ENCODE measurements at places on chromosomes 7 and 10.

DNA sequence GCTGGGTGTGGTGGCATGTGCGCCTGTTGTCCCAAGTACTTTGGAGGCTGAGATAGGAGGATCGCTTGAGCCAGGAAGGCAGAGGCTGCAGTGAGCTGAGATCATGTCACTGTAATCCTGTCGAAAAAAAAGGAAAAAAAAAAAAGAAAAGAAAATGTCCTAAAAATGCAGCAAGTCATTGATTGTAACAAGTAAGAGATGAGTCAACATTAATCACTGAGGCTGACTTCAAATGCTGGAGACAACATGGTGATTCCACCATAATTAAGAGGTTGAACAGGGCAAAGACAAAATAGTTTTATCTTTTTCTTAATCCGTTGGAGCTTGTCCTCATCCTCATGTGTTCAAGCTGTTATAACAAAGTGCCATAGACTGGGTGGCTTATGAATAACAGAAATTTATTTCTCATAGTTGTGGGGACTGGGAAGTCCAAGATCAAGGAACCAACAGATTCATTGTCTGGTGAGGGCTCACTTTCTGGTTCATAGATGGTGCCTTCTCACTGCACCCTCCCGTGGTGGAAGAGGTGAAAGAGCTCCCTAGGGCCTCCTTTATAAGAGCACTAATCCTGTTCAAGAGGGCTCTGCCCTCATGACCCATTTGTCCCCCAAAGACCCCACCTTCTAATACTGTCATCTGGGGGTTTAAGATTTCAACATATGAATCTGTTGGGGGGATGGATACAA lies 60.3 kb downstream of the TBXAS1 start:
- DNase-seq: no peak

DNA sequence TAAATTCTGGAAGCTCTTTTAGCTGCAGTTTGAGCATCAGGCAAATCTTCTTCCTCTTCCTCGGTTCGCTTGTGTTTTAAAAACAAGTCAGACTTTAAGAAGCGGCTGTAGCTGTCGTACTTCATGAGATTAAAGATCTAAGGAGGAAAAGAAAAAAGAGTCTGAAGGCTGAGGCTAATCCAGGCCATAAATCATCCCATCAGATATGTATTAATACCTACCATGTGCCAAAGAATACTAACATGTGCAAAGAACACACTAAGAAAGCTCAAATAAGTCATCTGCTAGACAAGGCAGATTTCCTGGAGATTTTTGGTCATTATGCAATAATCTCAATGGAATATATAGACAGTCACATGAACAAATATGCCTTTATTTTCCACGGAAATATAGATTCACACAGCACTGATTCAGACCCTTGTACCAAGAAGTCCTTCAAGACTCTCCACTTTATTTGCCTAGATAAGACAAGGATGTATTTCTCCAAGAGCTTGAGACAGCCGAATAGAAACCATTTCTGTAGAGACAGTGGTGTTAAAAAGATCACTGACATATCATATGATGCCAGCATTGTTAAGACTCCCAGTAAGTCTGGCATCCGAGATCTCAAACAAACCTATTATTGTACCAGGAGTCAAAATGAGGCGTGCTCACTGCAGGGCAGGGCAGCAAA lies 42.3 kb downstream of the RGS10 start:
- DNase-seq: no peak

DNA sequence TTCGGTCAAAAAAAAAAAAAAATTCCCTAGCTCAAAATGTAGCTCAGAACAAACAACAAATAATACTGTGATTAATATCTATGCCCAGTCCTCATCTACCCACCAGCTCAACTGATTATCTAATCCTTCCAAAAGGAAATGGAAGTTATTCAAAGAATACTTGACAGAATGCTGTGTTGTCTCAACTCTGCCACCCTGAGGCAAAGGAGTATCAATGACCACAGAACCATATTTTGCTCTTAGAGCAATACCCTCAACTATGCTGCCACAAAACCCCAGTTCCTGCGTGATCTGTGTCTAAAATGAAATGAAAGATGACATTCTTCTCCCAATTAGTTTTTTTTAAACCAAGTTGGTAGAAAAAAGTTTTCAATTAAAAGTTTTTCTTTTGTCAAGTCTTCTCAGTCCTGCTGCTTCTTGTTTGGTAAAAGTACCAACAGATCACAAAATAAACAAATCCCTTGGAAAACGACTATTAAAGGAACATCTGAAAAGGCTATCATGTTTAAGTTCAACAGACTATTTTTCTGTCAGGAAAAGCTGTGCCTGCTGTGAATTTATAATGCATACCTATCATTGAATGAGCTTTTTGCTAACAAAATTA lies 21.6 kb downstream of the RBM28 start:
- no peak for DNase-seq

- DNase-seq: no peak
Measured at GRCh38 chr7:137848095-137848494, 1.3 kb upstream of the DGKI start.

DNA sequence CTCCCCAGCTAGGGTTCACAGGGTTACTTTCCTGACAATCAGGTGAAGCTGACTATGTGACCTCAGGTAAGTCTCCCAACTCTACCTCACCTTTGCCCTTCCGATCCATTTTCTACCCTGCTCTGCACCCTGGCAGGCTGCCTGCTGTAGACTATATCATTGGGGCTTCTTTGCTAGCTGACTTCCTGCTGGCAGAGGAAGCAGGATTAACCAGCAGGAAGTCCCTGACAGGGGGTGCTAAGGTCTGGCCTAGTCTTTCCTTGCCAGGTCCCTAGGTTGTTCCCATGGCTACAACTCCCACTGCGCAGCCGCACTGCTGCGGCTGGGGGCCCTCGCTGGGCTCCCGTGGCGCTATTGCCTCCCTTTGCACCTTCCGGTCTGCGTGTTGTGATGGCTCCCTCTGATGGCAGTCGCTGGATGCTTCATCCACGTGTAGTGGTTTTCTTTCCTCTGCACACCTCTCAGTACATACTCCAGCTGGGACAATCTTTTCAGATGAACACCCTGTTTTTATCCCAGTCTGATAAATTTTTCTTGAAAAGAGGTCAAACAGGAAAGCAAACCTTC lies 365.9 kb downstream of the REEP3 start:
- no peak for DNase-seq

DNA sequence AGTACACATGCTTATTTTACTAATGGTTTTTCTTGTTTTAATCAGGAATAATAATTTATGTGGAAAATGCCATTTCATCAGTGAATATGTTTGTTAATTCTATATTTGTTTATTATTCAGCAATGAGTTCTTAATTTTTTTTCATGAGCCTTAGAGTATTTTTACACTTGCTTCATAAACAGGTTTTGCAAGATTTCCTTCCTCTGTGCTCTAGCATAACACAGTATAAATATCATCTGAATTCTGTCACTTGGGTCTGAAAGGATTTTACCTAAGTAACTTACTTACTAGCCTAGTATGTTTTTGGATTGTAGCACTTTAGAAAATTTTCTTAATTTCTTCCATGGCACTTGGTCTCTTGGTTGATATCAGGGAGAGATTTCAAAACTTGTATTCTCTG lies 45.8 kb downstream of the GLCCI1 start:
- no peak for DNase-seq

DNA sequence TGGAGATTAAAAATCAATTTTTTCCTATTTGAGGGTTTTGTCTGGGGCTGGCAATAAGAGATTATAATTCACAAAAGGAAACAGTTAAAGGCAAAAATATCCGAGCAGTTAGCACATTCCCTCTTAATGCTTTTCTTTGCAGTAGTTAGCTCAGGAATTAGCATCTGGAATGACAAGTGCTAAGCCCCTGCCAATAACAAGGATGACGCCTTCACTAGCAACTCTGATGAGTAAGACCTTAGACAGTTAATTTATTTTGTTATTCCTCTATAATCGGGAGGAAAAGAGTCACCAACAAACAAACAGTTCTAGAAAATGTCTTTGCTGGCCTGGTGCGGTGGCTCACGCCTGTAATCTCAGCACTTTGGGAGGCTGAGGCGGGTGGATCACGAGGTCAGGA lies 151.3 kb downstream of the TRIL start:
- no peak for DNase-seq

DNA sequence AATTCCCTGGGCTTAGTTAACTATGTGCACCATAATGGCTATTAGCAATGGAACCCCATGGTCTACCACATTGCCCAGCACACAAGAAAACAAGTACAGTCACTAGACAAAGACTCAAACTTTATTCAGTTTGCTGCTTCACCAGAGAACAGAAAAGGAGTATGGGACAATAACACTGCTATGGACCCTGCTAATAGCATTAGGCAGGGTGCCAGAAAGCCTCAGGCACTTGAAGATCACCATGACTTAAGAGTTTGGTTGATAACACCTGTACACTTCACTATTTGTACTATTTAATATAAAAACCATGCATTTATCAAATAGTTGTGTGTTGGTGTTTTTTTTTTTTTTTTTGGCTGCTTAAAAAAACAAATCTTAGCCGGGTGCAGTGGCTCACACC lies 159.6 kb downstream of the KMT2E start:
- no peak for DNase-seq

DNA sequence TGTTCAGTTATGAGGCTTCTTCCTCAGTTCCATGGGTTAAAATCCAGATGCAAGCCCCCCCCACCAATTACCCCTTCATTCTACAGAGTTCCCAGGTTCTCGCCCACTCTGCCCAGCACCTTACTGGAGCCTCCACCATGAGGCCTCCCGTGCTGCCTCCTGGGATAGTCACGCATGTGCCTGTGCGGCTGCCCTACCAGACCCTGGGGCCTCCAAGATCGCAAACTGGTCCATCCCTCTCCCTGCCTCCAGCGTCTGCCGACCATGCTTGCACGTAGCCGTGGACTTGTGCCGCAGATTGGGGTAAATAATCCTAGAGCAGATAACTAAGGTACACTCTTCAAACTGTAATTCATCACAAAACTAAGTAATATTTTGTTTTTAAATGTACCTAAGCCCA lies 611.2 kb downstream of the PTPRN2 start:
- DNase-seq: no peak
